Spinal cord (tissue), 10 donors: ENCODE measurements at places on chromosomes 2 and 18. TPM values are rescaled to one million over a fixed set of nuclear protein-coding genes. Genes with fewer than 3 reads are reported as not detected.

DNA sequence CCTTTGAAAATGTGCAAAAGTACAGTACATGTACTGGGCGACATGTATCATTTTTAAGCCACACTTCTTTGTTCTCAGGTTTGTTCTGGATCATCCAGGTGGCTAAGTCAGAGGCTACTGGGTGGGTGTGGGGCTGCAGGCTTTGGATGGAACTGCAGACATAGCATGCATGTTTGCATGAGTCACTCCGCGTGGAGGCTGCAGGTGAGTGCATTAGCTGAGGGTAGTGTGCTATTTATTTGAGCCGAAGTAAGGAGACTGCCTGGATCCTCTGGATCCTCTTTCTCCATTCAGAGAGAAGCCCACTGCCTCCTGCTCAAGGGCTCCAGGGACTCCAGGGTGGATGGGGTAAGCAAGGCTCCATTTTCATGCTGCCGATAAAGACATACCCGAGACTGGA, 9.4 kb upstream of the NEURL3 start:
- H3K4me1 ChIP-seq: peaks cover 4% of the 10 kb centered on the region
- no peaks in the 10 kb centered on the region for H3K36me3 ChIP-seq
- H3K4me3 ChIP-seq: no peak overlapping the region
- no peaks in the 10 kb centered on the region for H3K27me3 ChIP-seq

DNA sequence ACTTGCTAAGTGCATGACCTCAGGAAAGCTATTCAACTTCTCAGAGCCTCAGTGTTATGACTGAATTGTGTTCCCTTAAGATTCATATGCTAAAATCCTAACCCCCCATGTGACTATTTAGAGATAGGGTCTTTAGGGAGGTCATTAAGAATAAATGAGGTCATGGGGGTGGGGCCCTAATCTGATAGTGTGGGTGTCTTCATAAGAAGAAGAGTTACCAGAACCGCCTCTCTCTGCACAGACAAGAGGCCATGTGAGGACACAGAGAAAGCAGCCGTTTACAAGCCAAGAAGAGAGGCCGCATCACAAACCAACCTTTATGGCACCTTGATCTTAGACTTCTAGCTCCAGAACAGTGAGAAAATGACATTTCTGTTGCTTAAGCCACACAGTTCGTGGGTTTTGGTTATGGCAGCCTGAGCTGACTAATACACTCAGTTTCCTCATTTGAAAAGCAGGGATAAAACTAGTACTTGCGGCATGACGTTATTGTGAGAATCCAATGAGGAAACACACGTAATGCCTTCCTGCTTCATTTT, 9.9 kb downstream of the SH2D6 start:
- H3K4me3 ChIP-seq: no peak overlapping the region
- no peaks in the 10 kb centered on the region for H3K27me3 ChIP-seq
- no peak for DNase-seq
- no peaks in the 10 kb centered on the region for H3K36me3 ChIP-seq

DNA sequence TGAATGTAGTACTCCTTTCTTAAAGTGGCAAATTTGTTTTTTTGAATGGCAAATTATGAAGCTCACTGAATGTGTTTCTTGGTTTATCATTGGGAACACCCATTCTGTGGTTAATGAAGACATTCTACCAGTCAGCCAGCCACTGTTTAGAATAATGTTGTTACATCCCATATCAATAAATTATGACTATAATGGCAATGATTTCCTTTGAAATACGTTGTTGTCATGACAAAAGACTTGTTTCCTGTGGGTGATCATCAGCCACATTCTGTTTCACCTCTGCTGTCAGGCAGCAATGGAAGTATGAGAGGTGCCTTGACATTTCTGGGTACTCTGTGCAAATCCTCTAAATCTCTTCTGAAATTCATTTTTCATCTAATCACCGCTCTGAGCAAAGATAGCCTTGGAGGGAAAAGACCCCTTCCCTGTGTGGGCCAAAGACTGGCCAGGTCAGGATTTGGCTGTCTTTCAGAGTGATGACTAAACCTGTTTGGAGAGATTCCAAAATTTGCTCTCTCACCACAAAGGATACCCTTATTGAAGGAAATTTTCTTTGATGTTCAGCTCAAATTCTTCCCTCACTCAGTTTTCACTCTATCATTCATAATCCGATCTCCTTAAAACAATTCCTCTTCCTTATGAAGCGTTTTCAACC, 869.2 kb downstream of the BCL11A start:
- no peak for DNase-seq
- no peak overlapping the region for H3K4me3 ChIP-seq
- H3K27me3 ChIP-seq: no peaks in the 10 kb centered on the region
- H3K4me1 ChIP-seq: no peaks in the 10 kb centered on the region
- no peak overlapping the region for H3K27ac ChIP-seq

- H3K36me3 ChIP-seq: no peaks in the 10 kb centered on the region
- no peak overlapping the region for H3K4me3 ChIP-seq
- H3K4me1 ChIP-seq: no peaks in the 10 kb centered on the region
- H3K27me3 ChIP-seq: no peaks in the 10 kb centered on the region
- H3K27ac ChIP-seq: no peak overlapping the region
Measured at GRCh38 chr18:34522603-34523002, 187.5 kb upstream of the DTNA start.

DNA sequence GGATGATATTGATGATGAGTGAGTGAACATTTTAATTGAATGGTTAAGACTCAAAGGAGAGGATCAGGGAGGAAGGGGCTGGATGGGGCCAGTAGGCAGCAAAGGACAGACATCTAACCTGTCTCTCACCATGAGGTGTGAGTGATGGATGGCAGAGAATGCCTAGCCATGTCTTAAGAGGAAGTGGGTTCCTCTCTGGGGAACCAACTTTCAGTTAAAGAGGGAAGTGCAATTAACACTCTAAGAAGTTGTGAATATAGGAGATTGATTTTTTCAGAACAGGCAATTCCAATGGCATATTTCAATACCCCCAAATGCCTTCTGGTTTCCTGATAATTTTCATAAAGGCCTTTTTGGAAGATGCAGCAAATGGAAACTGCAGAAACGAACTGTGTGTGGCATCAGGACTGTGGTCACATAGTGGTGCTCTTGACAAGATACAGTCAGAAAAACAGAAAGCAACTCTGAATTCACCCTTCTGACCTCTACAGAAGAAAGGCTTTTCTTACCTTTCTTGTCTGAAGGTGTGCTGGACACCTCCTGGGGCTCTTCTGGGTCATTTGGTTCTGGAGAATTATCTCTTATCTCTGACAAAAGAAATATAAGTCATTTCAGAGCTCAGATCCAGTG, 10.2 kb downstream of the SP110 start:
- no peak overlapping the region for H3K27ac ChIP-seq
- no peaks in the 10 kb centered on the region for H3K4me1 ChIP-seq
- H3K27me3 ChIP-seq: no peaks in the 10 kb centered on the region
- DNase-seq: no peak
- H3K36me3 ChIP-seq: peaks cover 3% of the 10 kb centered on the region

DNA sequence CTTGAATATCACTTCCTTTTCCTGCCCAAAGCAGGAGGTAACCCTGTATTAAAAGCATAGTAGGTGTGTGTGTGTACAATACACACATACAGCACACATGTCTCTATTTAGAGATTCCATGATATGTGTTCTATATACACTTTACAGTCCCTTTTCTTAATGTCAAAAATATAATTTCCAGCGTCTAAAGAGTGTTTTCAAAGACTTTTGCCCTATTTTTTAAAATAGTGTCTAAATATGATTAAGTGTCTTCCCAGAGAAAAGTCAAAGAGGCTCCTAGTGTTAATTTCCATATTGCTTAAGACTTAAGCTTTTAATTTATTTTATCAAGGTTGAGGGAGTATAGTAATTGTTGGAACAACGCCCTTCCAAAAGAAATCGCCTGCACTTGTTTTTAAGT, 420.3 kb upstream of the POU3F3 start:
- no peak overlapping the region for H3K4me3 ChIP-seq
- no peaks in the 10 kb centered on the region for H3K36me3 ChIP-seq
- peaks cover 14% of the 10 kb centered on the region for H3K4me1 ChIP-seq
- no peaks in the 10 kb centered on the region for H3K27me3 ChIP-seq

- no peak overlapping the region for H3K27ac ChIP-seq
- no peak for DNase-seq
Measured at GRCh38 chr2:139142252-139142880, 362.2 kb upstream of the NXPH2 start.

- no peaks in the 10 kb centered on the region for H3K4me1 ChIP-seq
- no peak overlapping the region for H3K4me3 ChIP-seq
- no peaks in the 10 kb centered on the region for H3K27me3 ChIP-seq
- H3K27ac ChIP-seq: peak overlapping the region; percentile 11
Measured at GRCh38 chr2:189298038-189298437, 118.5 kb upstream of the COL5A2 start.

DNA sequence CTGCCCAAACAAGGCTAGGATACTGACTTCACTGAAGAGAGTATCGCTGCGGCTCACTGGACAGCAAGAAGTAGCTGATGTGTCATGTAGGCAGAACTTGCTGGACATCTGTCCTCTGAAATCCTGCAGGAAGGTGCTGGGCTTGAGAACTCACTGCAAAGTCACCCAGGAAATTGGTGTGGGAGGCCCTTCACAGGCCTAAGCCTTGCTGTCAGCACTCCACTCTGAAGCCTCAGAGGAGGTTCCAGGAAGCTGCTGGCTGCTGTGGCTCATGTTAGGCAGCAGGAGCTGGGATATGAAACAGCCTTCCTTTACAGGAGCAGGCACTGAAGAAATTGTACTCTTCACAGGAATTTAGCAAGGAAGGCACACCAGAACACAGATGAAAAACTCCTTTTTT, 88.3 kb upstream of the CCDC68 start:
- no peaks in the 10 kb centered on the region for H3K4me1 ChIP-seq
- no peaks in the 10 kb centered on the region for H3K27me3 ChIP-seq
- H3K4me3 ChIP-seq: no peak overlapping the region

DNA sequence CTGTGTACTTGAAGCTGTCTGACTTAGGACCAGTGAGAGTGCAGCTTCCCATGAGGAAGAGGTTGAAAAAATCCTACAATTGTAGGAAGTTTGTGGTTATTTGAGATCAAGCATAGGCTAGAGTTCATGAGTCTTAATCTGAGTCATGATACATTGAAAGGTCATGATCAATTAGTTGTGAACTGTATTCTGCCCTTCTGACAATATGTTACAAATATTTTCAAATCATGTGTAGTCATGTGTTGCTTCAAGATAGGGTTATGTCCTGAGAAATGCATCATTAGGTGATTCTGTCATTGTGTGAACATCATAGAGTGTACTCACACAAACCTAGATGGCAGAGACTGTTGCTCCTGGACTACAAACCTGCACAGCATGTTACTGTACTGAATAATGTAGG, 68.4 kb upstream of the MFF start:
- H3K4me3 ChIP-seq: no peak overlapping the region
- DNase-seq: no peak
- no peaks in the 10 kb centered on the region for H3K4me1 ChIP-seq
- no peaks in the 10 kb centered on the region for H3K27me3 ChIP-seq

DNA sequence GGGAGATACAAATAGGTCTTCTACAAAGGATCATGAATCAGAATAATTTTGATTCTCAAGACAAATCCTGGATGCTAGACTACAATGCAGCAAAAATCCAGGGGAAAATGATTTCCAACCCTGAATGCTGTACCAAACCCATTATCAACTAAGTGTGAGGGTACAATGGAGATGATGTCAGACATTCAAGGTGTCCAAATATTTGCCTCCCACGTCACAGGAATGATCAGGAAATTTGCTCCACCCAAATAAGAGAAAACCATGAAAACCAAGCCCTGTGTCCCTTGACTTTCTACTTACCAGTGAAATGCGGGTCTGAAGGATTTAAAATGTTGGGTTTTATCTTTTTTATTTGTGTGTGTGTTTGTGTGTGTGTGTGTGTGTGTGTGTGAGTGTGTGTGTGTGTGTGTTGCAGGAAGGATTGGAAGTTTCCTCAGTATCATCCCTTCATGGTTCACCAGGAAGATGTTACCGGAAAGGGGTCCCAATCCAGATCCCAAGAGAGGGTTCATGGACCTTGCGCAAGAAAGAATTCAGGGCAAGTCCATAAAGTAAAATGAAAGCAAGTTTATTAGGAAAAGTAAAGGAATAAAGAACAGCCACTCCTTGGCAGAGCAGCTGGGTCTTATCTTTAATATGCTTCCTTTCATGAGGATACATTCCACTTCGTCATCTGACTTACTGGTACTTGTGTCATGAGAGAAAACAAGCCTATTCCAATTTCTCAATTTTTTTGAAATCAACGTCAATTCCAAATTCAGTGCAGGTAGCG, 61.1 kb upstream of the ID2 start:
- no peak for DNase-seq
- no peak overlapping the region for H3K4me3 ChIP-seq
- H3K4me1 ChIP-seq: peaks cover 11% of the 10 kb centered on the region
- H3K27me3 ChIP-seq: no peaks in the 10 kb centered on the region
- H3K27ac ChIP-seq: no peak overlapping the region
- H3K36me3 ChIP-seq: no peaks in the 10 kb centered on the region

TXNDC2 gene
- total RNA-seq: not detected

DNA sequence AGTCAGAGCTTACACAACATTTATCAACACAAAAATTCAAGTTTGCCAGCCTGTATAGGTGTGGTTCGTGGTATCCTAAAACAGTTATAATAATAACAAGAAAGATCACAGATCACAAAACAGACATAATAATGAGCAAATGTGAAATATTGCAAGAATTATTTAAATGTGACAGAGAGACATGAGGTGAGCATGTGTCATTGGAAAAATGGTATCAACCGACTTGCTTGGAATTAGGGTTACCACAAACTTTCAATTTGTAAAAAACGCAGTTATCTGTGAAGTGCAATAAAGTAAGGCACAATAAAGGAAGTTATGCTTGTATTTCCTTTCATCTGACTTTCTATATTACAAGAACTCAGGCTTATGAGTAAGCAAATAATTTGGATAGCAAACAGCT, 116.8 kb downstream of the IKZF2 start:
- no peak overlapping the region for H3K27ac ChIP-seq
- H3K27me3 ChIP-seq: no peaks in the 10 kb centered on the region
- H3K4me1 ChIP-seq: no peaks in the 10 kb centered on the region
- H3K4me3 ChIP-seq: no peak overlapping the region
- no peak for DNase-seq

DNA sequence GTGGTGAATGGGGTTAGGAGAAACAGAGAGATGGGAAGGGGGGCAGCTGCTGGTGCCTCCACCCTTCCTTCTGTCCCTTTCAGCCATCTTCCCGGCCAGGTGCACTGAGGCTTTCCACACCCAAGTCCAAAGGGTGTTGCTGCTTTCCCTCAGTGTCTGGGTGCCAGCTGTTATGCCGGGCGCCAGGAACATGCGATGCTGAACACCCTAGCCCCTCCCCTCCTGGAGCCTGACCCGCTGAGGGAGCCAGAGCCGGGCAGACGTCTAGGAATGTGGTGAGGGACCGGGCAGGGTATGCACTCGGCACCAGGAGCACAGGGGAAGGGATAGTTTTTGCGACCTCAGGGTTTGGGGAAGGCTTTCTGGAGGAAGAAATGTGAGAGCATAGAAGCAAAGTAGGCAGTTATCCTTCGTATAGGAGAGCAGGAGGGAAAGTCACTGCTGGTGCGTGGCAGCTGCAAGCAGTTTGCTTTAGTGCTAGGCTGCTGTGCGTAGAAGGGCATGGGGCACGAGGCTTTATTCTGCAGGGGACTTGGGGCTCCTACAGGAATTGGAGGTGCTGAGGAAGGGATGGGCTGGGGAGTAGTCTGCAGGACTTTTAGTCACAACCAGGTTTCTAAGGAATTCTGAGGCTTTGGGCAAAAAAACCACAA, 147.7 kb downstream of the TSN start:
- no peaks in the 10 kb centered on the region for H3K36me3 ChIP-seq
- no peaks in the 10 kb centered on the region for H3K27me3 ChIP-seq
- no peak overlapping the region for H3K27ac ChIP-seq
- no peak for DNase-seq
